ENCODE measurements at places on chromosomes 2 and 18.

DNA sequence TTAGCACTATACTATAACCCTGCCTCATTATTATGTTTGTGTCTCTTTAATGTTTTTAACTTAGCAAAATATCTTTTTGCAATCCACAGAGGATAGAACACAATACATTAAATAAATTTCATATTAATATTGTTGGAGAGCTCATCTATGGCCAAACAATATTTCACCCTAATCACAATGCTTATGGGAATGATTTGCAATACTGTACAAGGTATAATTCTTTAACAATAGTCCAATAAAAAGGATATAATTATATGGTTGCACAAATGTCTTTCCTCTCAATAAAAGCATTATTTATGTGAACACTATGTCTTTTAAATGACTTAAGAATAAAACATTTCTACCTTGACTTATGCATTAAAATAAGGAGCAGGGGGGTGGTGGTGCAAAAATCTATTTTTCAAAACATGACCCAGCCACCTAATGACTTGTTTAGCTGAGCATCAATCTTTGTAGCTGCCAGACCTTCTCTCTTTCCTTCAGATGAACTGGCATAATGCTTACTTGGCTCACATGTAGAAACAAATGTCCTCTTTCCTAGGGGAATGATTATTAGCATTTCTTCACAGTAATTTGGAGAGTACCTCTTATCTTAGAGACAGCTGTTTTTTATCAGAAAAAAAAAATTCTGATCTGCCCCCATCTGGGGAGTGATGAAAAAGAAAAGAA is 1933.6 kb upstream of the LRRTM1 start:
- no peak for DNase-seq

DNA sequence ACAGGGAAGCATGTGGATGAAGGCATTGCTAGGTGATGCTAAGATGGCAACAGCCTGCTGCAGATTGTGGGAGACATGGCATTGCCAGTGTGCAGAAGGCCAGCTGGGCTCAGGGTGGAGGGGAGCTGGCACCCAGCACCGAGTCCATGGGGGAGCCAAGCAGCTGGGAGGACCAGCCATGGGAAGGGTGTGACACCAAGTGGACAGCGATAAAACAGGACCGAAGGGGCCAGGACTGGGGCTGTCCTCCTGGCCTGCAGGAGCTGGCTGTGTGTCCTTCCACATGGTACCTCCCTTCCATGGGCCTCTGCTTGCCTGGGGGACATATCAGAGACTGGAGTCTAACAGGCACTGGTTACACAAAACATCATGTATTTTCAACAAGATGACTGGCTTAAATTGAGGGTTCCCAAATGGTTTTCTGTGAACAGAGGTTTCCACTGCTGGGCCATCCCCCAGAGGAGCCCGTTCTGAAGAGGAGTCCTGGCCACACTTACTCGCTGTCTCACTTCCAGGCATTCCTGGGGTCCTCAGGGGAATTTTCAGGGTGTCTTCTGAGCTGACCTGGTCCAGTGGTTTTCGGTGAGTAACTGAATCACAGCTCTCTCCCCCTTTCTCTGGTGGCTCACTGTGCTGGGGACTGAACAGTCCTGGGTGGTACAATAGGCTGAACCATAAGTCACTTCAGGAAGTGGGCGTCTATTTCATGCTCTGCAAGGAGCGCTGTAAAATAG is 60.4 kb upstream of the TNP1 start:
- no peak for DNase-seq

- DNase-seq, result no peak
Measured at GRCh38 chr2:53438100-53438499, 329.5 kb upstream of the CHAC2 start.

DNA sequence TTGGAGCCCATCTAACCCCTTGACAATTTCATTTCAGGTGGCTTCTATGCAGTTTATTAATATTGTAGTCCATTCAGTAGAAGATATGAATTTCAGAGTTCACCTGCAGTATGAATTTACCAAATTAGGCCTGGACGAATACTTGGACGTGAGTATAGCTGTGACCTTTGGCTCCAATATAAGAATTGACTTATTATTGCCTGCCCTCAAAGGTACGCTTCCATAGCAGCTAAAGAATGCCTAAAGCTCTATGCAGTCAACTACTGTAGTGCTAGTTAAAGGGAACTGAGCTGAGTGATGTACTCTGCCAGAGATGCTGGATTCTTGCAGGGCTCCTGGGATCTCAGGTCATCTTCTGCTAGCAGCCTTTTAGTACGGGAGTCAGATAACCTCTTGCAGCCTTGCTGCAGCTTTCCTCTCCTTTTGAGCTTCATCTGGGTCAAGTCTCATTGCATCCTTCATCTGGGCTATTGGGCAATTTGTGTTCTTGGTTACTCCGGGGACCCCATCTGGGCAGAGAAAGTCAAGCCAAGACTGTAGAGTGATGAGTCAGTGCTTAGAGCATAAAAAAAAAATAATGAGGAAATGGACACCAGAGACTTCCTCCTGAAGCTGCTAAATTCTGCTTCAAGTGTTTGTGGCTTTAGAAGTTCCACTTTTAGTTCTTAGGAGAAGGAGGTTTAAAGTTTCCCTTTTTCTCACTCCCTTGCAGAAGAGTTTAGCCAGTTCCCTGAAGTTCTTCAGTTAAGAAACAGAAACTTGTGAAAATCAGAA is 105.6 kb downstream of the PRPF40A start:
- no peak for DNase-seq

GRCh38 chr2:188645986-188646385 is 328.2 kb upstream of the COL3A1 start:
- no peak for DNase-seq

DNA sequence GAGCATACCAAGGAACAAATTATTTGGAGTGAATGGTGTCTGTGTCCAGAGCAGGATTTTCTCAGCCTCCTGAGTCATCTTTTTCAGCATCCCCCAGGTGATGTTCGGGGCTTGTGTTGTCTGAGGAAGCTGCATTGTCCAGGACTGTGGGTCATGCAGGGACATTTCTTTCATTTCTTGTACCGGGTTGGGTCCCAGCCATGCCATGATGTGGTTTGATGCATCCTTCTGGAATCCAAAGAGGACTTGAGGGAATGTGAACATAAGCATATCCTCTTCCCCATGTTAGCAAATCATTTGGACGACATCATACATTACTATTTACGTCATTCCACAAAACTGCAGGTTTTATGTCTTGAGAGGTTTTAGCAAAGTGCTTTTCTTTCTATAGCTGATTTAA is 797.8 kb downstream of the CCDC85A start:
- no peak for DNase-seq

DNA sequence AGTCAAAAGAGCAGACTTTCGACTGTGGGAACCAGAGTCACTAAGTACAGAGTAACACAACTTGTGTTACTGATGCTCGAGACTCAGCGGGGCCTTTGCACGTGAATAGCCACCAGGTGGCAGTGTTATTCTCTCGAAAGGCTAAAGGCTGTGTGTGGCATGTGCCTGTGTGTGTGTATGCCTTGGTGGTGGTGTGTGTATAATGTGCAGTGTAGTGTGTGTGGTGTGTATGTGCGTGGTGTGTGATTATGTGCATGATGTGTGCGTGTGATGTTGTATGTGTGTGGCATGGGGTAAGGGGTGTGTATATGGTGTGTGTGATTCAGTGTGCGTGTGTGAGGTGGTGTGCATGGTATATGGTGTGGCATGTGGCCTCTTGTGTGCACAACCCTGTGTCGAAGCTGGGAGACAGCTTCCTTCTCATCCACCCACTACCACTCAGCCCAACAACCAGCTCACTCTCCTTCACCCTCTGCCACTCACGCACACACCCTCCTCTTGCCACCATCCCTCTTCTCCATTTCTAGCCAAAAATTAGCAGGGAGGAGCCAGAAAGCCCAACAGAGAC is 83.0 kb upstream of the ZNF532 start:
- DNase-seq, result peak; percentile 55

DNA sequence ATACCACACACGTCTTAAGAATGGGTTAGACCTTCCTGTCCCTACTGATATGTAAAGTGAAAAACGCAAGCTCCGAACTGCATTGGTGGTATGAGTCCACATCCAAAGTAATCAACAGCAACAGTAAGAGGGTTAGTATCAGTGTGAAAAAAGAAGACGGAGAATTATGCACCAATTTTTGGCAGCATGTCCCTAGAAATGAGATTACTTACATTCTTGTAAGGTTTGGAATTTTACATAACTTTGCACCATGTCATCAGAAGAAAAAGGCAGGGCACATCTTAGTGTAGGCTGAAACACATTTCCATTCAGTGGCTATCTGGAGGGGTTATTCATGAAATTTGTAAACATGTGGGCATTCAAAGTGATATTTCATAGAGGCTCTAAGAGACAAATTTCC is 88.2 kb downstream of the LONRF2 start:
- DNase-seq, result no peak

- DNase-seq, result no peak
Measured at GRCh38 chr2:221997100-221997499, 301.7 kb downstream of the PAX3 start.

DNA sequence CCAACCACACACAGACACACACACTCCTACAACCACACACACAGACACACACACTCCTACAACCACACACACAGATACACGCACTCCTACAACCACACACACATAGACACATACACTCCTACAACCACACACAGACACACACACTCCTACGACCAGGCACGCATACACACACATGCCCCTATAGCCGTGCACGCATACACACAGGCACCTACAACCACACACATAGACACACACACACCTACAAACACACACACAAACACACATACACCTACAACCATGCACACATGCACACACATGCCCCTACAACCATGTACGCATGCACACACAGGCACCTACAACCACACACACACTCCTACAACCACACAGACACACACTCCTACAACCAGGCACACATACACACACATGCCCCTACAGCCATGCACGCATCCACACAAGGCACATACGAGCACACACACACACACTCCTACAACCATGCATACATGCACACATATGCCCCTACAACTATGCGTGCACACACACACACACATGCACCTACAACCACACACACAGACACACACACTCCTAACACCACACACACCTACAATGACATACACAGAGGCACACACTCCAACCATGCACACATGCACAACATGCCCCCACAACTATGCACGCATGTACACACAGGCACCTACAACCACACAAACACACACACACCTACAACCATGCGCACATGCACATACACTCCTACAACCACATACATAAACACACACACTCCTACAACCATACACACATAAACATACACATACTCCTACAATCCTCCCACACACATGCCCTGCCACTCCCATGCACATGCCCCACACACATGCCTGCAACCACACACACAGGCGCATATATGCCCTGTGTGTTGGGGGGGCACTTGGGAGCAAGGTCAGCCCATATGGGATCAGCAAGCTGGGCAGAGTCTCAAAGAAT is 19.1 kb upstream of the TEX51 start:
- DNase-seq, result no peak

DNA sequence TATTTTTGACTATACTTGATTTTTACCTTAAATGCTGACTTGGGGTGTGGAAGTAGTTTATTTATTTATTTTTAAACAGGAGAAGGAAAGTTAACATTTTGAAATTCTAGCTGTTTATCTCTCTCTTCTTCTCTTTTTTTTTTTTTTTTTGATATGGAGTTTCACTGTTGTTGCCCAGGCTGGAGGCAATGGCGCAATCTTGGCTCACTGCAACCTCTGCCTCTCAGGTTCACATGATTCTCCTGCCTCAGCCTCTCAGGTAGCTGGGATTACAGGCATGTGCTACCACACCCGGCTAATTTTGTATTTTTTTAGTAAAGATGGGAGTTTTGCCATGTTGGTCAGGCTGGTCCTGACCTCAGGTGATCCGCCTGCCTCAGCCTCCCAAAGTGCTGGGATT is 11.1 kb downstream of the WDR43 start:
- DNase-seq, result no peak
